ENCODE measurements at places on chromosomes 13 and 19.

DNA sequence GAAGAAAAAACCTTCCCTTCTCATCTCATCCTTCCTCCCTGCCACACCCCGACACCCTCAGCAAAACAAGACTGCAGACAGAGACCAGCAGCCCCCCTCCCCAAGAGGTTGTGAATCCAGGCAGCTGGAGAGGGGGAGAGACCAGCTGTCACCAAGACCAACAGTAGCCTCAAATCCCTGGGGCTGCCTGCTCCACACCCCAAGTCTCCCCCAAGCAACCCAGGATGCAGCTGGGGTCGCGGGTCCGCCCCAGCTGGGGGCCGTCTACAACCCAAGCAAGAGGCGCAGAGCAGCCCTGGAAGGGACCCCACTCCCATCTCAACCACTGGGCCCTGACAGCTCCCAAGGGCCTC, 7.1 kb downstream of the KLF16 start:
- no peak for DNase-seq

DNA sequence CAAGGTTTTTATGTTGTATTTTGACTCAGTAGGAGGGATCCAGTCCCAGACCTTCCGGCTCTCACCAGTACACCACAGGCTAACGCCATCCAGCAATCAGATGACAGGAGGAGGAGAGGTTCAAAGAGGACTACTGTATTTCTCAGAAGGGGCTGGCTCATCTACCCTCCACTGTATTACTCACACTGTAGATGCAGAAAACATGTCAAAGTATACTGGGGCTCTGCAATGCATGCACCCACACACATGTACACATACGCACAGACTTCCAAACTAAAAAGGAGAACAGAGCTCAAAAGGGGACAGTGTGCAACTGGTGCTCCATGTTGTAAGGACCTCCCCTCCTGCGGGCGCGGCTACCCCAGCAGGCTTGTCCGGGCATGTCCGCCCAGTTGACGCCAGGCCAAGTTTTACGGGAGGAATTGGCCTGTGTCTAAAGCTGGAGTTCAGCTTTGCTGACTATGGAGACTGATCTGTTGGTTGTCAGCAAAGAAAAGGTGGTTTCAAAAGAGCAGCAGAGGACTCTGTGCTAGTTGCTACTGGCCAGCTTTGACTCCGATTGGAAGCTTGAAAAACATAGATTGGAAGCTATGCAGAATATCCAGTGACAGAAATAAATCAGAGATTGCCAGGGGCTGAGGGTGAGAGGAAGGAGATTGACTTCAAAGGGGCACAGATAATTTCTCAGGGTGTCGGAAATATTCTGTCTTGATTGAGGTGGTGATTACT, 314.2 kb downstream of the DLEU7 start:
- peak; percentile 48 for DNase-seq

GRCh38 chr13:50017819-50018218, 2.6 kb downstream of the KCNRG start:
- no peak for DNase-seq

GRCh38 chr13:82803341-82803740, 1078.9 kb downstream of the SLITRK1 start:
- no peak for DNase-seq

DNA sequence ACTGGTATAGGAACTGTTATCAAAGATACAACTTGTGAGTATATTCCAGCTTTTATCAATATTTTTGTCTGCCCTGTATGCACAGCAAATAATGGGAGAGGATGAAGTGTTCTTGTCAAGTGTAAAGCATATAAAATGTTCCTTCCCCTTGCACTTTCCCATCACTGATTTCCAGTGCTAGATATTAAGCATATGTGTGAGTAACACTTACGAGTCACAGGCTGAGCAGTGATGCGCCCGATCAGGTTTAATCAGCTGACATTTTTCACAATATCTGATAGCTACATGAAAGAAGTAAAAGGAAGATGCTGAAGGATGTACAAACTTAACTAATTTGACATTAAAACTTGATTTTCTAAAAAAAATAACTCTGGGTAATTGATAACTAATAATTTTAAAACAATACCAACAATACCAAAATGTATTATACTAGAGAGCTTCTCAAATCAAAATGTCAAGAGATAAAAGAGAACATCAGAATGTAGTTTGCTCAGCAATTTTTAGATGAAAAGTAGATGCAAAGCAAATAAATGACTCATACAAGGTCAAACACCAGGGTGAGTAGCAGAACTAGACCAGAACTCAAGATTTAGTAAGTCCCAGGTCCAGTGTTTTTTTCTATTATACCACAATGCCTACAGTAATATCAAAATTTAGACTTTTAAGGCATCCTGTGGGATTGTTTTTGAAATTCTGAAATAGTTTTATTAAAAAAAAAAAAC, 56.4 kb downstream of the ZDHHC20 start:
- no peak for DNase-seq

- DNase-seq: no peak
Observed at GRCh38 chr13:22077764-22078163, 406.9 kb downstream of the FGF9 start.

DNA sequence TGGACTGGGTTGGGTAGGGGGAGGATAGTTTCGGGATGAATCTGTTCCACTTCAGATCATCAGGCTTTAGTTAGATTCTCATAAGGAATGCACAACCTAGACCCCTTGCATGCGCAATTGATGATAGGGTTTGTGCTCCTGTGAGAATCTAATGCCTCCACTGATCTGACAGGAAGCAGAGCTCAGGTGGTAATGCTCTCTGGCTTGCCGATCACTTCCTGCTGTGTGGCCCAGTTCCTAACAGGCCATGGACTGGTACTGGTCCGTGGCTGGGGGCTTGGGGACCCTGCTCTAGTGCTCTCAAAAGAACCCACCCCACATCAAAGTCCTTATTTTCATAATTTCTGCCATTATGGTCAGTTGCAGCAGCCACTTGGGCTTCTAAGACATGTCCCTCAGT, 30.1 kb downstream of the DNAJC3 start:
- no peak for DNase-seq

DNA sequence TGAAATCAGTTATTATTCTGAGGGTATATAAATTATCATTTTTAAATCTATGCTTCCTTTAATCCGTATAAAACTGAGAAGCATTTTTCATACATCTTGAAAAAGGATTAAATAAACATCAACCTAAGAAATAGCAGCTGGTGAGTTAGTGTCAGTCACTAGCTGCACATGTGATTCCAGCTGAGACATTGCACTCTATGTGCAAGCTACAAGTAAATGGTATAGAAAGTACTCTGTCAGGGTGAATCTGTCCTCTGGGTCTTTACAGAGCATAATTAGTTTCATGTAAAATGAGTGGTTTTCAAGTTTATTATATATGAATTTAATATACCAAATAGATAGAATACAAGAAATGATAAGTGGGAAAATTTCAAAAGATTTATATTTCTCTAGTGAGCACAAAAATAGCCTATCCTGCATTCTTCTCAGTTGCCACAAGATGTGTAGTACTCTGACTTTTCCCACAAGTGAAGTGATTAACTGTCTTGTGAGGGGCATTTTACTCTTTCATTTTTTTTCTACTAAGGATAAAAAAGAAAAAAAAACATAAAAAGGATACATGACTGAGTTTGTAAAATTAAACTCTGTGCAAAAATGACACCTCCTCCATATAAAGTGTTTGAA, 1372.1 kb downstream of the PCDH9 start:
- no peak for DNase-seq

GRCh38 chr13:73057284-73058063, 1.3 kb upstream of the KLF5 start:
- DNase-seq: no peak
